Aorta (tissue), 5 donors: ENCODE measurements at places on chromosomes 1 and 21. TPM values are rescaled to one million over a fixed set of nuclear protein-coding genes. Genes with fewer than 3 reads are reported as not detected.

Gene TPTE
- total RNA-seq, result not detected

DNA sequence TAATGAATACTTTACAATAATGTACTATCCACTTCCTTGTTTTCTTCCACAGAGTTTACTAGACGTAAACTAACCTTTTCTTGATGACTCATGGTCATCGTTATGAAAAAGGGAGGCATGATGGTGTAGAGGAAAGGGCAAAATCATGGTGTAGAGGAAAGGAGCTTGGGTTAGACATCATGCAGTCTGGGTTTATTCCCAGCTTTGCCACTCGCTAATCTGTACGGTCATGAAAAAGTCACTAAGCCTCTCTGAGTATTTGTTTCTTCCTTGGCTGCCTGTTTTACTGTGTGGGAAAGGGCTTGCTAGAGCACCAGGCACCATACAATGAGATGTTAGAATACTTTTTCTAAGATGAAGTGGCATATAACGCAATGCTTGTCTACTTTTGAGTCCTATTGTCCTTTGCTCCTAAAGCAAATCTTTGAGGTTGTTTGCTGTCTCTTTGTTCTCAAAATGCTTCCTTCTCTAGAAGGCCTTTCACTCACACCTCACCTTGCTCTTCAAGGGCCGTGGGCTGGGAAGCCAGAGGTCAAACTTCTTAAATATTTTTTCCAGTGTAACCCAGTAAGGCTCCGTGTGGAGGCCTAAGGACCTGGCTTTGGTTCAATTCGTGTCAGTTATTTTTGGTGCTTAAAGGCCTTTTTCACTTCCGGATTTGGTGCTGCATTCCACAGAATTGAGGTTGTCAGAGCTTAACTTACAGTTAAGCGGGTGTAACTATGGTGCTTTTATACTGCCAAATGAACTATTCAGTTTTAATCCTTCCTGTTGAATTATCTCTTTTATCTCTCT, 9.9 kb upstream of the ETV3 start:
- H3K4me1 ChIP-seq, result no peaks in the 10 kb centered on the region
- no peak for DNase-seq

DNA sequence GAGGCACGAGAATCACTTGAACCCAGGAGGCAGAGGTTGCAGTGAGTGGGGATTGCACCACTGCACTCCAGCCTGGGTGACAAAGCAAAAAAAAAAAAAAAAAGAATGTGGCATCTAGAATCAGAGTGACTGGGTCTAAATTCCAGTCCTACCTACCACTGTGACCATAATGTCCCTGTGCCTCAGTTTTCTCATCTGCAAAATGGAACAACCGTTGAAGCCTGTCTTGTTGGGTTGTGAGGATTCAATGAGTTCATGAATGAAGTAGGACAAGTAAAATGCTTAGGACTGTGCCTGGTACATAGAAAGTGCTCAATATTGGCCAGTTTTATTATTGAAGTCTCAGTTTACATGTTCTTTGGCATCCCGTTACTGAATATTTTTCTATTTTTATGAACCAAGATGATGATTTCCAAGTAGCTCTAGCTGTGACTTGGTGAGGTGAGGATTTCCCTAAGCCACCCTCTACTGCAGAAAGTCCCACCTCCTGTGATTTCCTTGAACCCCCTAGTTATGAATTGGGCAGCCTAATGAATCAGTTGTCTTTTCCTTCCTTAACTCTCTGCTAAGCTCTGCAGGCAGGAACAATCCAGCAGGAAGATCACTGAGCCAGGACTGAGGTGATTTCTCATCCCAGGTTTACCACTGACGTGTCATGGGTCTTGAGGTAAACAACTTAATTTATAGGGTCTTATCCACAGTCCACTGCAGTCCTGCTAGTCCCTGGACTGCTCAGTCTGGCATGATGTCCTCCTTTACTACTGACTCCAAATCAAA, 18.9 kb upstream of the MEAF6 start:
- no peaks in the 10 kb centered on the region for H3K27me3 ChIP-seq
- no peaks in the 10 kb centered on the region for H3K36me3 ChIP-seq
- DNase-seq, result peak; percentile 11

Gene PHLDA3
- total RNA-seq, result 71.6 TPM

DNA sequence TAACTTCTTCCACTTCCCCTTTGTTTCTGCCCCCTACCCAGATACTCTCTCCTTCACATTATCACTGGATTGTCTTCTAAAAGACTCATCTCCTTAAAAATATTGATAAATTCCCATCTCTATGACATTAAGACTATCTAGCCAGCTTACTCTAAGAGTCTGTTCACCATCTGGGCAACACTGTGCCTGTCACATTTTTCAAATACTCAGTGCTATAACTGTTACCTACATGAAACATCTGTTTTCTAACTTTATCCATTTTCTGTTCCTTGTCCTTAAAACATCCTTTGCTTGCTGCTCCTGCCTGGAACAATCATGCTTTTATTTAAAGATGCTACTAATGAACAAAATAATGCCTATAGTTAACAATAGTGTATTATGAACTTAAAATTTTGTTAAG, 81.4 kb downstream of the NCAM2 start:
- no peaks in the 10 kb centered on the region for H3K4me1 ChIP-seq
- no peaks in the 10 kb centered on the region for H3K36me3 ChIP-seq
- no peak for DNase-seq
- H3K27ac ChIP-seq, result no peak overlapping the region
- H3K4me3 ChIP-seq, result no peak overlapping the region
- no peaks in the 10 kb centered on the region for H3K27me3 ChIP-seq

DNA sequence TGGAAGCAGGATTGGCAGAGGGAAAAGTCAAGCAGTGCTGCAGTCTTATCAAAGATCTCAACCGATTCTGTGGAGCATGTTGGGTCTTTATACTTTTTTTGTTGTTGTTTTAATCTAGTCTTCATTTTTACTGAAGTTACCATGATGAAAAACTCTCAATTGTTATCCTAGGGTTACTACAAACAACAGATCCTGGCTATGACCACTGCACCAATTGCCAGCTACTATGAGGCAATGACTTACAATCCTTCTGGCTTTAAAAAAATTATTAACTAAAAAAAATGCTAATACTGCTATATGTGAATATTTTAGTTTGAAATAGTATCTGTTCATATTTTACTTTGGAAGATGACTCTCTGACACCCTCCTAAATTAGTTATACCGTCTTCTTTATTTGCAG, 145.9 kb downstream of the CNIH3 start:
- no peak overlapping the region for H3K27ac ChIP-seq
- no peaks in the 10 kb centered on the region for H3K27me3 ChIP-seq
- no peaks in the 10 kb centered on the region for H3K4me1 ChIP-seq
- no peak for DNase-seq

- peaks cover 3% of the 10 kb centered on the region for H3K4me1 ChIP-seq
- DNase-seq, result peak; percentile 60
- no peaks in the 10 kb centered on the region for H3K27me3 ChIP-seq
- H3K36me3 ChIP-seq, result no peaks in the 10 kb centered on the region
These were observed 798 bp downstream of the ZBED6 start for GRCh38 chr1:203796236-203796605.

Gene S100A1
- total RNA-seq, result 0.69 TPM

Gene RGS13
- 1.5 TPM for total RNA-seq

Gene RORC
- 0.24 TPM for total RNA-seq

Gene HTR6
- total RNA-seq, result 0.18 TPM

GRCh38 chr1:225651376-225651871, 1.5 kb downstream of the ENAH start:
- H3K4me1 ChIP-seq, result no peaks in the 10 kb centered on the region
- H3K27ac ChIP-seq, result no peak overlapping the region
- no peaks in the 10 kb centered on the region for H3K27me3 ChIP-seq
- H3K36me3 ChIP-seq, result no peaks in the 10 kb centered on the region

- no peak for DNase-seq
- H3K27ac ChIP-seq, result no peak overlapping the region
- no peaks in the 10 kb centered on the region for H3K36me3 ChIP-seq
- H3K4me3 ChIP-seq, result no peak overlapping the region
These were observed 12.3 kb downstream of the PCSK9 start for GRCh38 chr1:55051621-55052020.

DNA sequence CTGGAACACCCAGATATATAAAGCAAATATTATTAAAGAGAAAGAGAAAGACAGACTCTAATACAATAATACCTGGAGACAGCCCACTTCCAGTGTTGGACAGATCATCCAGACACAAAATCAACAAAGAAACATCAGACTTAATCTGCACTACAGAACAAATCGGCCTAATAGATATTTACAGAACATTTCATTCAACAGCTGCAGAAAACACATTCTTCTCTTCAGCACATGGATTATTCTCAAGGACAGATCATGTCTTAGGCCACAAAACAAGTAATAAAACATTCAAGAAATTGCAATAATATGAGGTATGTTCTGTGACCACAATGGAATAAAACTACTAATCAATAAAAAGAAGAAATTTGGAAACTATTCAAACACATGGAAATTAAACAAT, 398.3 kb upstream of the DUSP10 start:
- no peak for DNase-seq
- no peaks in the 10 kb centered on the region for H3K36me3 ChIP-seq
- H3K27ac ChIP-seq, result no peak overlapping the region
- no peaks in the 10 kb centered on the region for H3K4me1 ChIP-seq
- no peaks in the 10 kb centered on the region for H3K27me3 ChIP-seq
- no peak overlapping the region for H3K4me3 ChIP-seq

GRCh38 chr1:214514819-214515383, 36.5 kb downstream of the PTPN14 start:
- no peaks in the 10 kb centered on the region for H3K27me3 ChIP-seq
- no peak for DNase-seq
- H3K36me3 ChIP-seq, result no peaks in the 10 kb centered on the region
- no peak overlapping the region for H3K4me3 ChIP-seq

Gene LCE3D
- not detected for total RNA-seq

- H3K4me1 ChIP-seq, result no peaks in the 10 kb centered on the region
- H3K27me3 ChIP-seq, result no peaks in the 10 kb centered on the region
- no peak overlapping the region for H3K4me3 ChIP-seq
- DNase-seq, result no peak
These were observed 6.1 kb upstream of the TRAF3IP3 start for GRCh38 chr1:209749670-209750323.

Gene GPR161
- total RNA-seq, result 19.8 TPM

DNA sequence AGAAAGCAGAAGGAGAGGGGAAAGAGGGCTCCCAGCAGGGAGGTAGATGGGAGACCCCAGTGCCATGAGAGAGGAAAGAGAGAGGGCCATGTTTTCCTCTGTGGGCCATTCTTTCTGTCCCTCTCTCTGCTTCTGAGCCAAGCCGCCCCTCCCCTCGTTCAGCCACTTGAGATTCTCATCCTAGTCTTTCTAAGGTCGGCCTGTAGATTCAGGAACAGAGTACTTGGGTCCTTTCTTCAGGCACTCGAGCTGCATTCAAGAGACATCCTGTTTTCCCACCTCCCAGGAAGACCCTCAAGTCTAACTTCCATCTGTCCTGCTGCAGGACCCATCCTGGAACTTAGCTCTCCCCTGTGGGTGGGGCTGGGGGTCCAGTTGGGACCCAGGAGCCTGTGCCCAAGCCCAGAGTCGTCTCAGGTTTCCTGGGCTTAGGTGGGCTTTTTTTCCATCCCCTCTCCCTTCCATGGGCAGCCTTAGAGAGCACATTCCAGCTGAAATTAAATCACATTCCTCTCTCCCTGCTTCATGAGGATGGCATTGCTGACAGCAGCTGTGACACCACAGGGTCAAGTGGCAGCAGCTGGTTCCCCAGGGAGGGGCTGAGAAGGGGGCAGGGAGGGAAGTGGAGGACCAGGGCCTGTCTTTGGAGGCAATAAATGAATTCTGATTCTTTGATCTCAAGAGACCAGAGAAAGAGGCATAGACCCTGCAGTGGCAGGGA, 13.0 kb downstream of the NES start:
- H3K36me3 ChIP-seq, result no peaks in the 10 kb centered on the region
- DNase-seq, result no peak
- no peaks in the 10 kb centered on the region for H3K27me3 ChIP-seq
- peak overlapping the region; percentile 67 for H3K27ac ChIP-seq

DNA sequence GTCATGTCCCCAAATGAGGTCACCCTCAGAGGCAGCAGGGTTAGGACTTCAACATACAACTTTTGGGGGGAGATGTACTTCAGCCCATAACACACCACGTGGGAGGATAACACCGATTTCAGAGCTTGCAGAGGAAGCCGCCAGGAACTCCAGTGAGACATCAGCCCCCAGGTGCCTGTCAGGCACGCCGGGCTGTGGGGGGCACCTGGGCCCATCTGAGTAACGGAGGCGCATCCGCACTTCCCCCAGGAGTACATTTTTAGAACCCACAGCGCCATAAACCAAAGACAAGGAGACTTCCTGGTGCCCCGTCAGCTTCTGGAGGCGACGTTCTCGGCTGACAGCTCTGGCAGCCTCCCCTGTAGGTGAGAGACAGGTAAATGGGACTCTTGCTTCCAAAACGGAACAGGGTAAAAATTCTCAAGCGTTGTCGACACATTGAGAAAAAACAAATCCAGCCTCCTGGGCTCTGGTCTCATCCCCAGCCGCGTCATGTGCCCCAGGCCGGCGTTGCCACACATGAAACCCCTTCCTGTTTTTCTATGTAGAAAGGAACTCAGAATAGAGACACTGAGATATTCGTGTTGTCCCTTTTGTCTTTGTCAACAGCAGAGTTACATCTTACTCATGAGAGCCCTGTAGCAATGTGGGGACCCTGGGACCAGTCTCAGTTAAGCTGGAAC, 93.3 kb downstream of the PDE9A start:
- H3K27me3 ChIP-seq, result no peaks in the 10 kb centered on the region
- no peaks in the 10 kb centered on the region for H3K4me1 ChIP-seq
- no peak overlapping the region for H3K4me3 ChIP-seq

GRCh38 chr1:206706298-206706791, 21.6 kb downstream of the MAPKAPK2 start:
- DNase-seq, result peak; percentile 93
- H3K36me3 ChIP-seq, result no peaks in the 10 kb centered on the region
- H3K27me3 ChIP-seq, result no peaks in the 10 kb centered on the region
- H3K4me1 ChIP-seq, result peaks cover 23% of the 10 kb centered on the region
- no peak overlapping the region for H3K4me3 ChIP-seq

Gene PFKFB2
- 9.6 TPM for total RNA-seq

DNA sequence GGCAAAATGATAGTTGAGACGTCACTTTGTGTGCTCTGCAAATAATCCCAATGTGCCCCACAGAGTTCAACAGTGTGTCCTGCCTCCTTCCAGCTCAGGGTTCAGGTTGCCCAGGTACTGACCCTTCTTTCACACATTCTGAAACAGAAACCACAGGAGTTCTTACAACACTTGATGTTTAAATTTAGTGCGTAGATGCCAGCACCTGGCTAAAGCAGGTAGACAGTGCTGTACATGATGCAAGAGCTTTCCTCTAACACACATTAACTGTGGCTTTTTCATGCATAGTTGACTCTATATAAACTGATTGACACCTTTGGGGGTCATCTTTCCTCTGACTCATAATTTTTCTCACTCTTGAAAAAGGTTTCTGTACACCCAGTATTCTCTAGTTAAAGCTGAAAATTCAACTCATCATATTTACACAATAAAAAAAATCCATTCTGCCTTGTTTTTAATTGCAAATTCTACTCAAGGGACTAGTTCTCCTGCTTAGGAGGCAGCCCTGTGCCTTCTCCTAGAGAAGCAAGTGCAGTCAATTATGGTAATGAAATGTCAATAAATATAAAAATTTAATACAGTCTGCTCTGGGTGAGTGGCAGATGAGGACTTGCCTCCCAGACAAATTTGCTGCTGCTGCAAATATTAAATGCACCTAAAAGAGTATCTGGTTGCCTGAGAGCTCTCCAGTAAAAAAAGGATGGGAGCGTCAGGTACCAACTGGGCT, 91.4 kb downstream of the NR5A2 start:
- H3K4me1 ChIP-seq, result no peaks in the 10 kb centered on the region
- H3K27me3 ChIP-seq, result no peaks in the 10 kb centered on the region
- no peaks in the 10 kb centered on the region for H3K36me3 ChIP-seq
- H3K4me3 ChIP-seq, result no peak overlapping the region

- no peak overlapping the region for H3K27ac ChIP-seq
- no peak overlapping the region for H3K4me3 ChIP-seq
- H3K36me3 ChIP-seq, result no peaks in the 10 kb centered on the region
These were observed 447.7 kb downstream of the SIPA1L2 start for GRCh38 chr1:232182236-232182635.

Gene KCTD3
- 39.7 TPM for total RNA-seq

Gene NHLH2
- total RNA-seq, result not detected
